ENCODE measurements at places on chromosomes 1 and 21.

DNA sequence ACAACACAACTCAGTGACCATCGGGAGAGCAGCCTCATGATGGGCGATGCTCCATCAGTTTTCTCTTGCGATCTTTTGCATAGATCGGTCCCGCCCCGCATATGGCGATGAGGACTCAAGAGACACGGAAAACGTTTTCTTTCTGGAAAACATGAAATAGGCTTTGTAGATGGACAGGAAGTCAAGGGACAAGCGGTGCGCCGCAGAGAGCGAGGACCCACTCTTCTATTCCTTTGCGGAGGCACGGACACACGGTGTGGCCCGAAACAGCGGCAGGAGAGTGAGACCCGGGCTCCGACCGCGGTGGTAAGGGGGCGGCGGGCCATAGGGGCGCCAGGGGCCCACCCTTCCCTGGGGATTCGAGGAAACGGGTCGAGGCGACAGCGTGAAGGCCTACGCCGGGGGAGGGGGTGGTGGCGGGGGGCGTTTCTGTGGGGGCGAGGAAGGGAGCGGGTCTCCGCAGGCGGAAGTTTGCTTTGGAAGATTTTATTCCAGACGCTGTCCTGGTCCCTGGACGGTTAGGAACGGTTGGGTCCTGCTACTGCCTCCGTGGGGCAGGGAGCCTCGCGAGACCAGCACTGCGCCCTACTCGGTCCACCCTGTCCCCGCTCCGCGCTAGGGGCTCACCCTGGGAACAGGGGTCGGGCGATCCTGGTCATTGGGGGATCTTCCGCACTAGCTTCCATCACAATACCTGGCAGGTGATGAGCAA lies 796 bp upstream of the TDRKH start:
- no peak for DNase-seq

- DNase-seq, result no peak
Observed at GRCh38 chr1:64743954-64744491, 852 bp upstream of the RAVER2 start.

- DNase-seq, result no peak
Observed at GRCh38 chr1:204031098-204031710, 41.7 kb upstream of the SOX13 start.

- no peak for DNase-seq
Observed at GRCh38 chr1:183739741-183740271, 65.1 kb upstream of the RGL1 start.

DNA sequence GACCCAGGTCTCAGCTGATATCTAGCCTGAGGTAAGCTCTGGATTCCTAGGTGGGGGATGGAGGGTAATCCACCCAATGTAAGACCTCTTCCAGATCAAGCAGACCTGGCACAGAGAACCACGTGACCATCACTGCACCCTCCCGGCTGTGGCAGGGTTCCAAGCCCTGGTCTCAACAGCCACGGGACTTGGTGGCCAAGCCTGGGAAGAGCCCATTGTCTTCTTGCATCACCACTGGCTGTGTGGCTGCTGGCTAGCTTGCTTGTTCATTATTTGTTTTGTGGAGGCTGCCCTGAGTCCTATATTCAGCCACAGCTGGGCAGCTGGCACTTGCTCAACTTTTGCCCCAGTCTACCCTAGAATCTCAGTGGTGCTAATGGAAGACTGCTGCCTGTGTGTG lies 24.1 kb upstream of the NFASC start:
- DNase-seq, result no peak

- DNase-seq, result peak; percentile 38
Observed at GRCh38 chr1:226309398-226310244, 657 bp upstream of the LIN9 start.

- no peak for DNase-seq
Observed at GRCh38 chr1:67555461-67556296, 125.5 kb upstream of the SERBP1 start.

- no peak for DNase-seq
Observed at GRCh38 chr1:183416850-183417771, 1.1 kb downstream of the NMNAT2 start.

- DNase-seq, result no peak
Observed at GRCh38 chr1:195794225-195794624, 814.0 kb downstream of the KCNT2 start.

- DNase-seq, result no peak
Observed at GRCh38 chr1:87720561-87720960, 391.9 kb downstream of the LMO4 start.

DNA sequence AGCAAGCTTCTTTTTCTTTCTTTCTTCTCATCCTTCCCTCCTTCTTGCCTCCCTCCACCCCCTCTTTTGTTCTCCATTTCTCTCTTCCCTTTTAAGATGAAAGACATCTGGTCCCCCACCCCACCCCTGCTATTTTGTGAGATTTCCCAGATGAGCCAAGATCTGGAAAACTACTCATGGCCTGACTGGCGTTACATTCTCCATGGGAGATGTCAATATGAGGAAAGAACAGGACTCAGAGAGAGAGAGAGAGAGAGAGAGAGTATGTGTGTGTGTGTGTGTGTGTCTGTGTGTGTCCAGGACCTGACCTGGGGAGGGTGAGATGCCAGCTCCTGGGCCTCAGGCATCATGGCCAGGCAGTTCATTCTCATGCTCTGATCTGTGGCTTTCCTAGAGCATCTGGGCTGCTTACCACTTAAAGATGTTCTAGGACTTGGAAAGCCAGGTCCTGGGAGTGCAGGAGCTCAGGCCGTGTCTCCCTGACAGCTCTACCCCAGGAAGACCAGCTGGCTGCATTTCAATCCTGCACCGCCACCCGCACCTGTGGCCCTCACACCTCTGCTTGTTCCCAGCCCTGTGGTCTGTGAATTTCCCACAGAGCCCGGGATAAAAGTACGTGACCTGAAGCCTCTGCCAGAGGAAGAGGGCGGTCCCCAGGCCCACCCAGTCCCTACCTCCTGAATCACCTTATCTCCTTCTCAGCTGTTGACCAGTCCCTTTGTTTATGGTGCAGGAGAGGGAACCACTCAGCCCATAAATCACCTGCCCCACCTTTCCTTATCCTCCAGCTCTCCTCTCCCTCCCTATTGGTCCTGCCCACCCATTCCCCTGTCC lies 3.2 kb upstream of the BEST4 start:
- DNase-seq, result no peak

- no peak for DNase-seq
Observed at GRCh38 chr1:199009447-199009846, 370.6 kb downstream of the PTPRC start.

GRCh38 chr1:170872663-170873062 lies 62.7 kb upstream of the MROH9 start:
- no peak for DNase-seq

- no peak for DNase-seq
Observed at GRCh38 chr21:33670076-33670978, 28.0 kb downstream of the ITSN1 start.

DNA sequence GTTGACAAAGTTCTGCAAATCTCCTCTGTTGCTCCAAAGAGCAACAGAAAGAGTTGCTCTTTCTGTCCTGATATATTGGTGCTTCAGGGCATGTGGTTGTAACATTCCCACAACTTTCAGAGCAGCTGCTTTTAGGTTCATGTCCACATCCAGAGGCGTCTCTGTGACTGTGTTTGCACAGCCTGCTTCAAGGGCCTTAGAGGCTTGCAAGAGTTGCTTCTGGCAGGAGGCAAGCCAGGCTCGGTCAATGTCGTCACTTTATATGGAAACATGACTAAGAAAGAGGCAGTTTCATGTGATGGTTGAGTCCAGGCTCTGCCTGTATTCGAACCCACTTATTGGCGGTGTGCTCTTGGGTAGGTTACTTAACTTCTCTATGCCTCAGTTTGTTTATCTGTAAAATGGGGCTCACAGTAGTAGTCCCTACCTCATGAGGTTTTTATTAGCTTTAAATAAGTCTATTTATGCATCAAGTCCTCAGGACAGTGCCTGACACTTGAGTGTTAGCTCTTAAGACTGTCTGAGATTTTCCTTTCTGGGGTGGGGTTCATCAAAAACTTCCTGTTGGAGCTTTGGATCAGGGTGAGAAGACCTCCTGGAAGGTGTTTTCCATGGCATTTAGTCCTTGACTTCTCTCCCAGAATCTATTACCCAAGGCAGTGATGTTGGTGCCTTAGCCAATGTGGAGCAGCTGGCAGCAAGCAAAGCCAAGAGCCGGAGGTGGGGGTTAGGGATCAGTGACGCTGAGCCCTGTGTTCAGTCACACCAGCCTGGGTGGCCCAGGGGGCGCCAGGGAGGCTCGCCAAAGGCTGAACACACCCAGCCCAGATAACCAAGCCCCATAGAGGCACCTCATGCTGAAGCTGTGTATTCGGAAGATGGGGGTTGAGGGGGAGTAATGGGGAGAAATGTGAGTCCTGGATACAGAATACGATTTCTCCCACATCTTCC lies 18.9 kb downstream of the LHX4 start:
- no peak for DNase-seq

DNA sequence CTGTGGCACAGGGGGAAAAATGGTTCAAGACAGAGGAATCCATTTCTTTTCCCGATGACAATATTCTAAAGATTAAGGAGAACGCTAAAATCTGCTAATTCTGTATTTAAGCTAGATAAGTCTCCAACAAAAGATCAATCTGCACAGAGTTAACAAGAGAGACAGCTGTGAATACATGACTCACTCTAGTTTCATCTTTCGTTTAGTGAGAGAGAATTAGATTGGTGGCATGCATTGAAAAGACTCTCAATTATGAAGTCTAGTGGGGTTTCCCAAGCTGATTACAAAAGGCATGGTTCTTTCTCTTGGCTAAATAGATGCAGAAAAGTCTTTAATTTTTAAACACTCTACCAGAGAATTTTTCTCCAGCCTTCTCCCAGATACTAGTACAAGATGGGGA lies 34.4 kb downstream of the CAPN9 start:
- DNase-seq, result no peak

- DNase-seq, result no peak
Observed at GRCh38 chr1:151935154-151935553, 25.8 kb upstream of the THEM4 start.
